Fibroblast of skin of right biceps (primary cell): ENCODE measurements at places on chromosomes 7 and 10.

DNA sequence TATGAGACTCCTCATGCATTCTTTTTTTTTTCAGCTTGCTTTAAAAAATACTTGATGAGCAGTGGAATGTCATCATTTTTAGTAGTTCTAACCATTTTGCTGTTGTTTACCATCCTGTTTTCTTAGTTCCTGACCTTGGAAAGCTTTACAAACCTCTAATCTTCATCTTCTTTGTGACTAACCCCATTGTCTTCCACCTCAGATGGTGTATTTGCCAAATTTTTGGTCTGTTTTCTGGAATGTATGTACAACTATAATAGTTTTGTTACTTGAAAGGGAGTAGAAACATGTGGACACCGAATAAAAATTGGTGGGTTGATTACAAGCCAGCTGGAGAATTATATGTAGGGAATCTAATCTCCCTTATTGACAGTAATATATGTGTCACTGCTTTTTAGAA is 172.7 kb downstream of the SND1 start:
- peak; percentile 16 for DNase-seq

DNA sequence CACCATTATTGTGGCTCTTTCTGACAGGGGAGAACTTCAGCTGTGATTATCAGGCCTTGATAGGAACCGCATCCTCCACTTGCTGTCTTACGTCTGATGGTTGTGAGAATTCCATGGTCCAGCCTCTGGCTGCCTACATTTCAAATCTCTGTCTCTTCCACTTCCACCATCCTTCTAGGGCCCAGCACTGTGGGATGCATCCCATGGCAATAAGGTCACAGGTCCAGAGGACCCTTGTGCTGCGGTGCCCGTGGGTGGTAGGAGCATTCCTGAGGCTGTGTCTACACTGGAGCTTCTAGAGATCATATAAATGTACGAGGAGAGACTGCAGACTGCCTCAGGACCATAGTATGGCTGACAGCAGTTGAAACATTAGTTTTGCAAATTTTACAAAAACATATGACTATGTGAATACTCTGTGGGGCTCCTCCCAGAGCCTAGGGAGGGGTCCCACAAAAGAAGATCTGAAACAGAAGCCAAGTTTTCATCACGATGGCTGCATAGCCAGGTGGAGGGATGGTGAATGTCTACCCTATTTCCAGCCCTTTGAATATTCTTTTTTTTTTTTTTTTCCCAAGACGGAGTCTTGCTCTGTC is 11.8 kb downstream of the CALML3 start:
- DNase-seq = no peak

- DNase-seq = no peak
Observed at GRCh38 chr10:64277536-64277935, 756.3 kb downstream of the REEP3 start.

GRCh38 chr7:37224746-37225145 is 223.9 kb downstream of the ELMO1 start:
- no peak for DNase-seq

DNA sequence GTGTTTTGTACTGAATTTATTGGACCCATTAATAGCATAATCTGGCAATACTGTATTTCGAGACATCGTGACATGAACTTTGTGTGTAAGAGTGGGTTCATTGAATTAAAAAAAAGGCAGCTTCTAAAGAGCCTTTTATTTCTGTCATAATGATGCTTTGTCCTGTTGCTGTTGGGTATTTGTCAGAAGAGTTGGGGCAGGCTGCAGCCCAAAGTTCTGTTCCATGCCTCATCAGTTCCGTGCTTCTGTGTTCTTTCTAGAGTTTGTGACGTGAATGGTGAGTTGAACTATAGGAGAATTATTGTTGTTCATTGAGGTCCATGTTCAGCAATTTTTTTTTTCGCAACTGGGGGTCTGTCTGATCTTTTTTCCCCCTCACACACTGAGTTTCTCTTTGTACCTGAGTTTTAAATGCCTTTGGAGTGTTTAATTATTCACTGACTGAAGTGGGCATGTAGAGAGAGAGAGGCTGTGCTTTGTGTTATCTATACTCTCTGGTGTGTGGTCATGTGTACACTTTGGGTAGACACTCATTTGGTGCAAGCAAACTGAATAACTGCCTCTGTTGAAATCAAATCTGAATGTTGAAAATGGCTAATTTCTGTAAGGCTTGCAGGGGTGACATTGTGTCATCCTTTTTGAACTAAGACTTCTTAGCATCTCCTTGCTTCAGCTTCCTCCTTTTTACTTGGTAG is 69.8 kb downstream of the ADD3 start:
- no peak for DNase-seq

GRCh38 chr10:33819206-33819605 is 484.7 kb upstream of the NRP1 start:
- DNase-seq = peak; percentile 36
